ENCODE measurements at places on chromosomes 4 and X. TPM values are rescaled to one million over a fixed set of nuclear protein-coding genes. Genes with fewer than 3 reads are reported as not detected.

GRCh38 chr4:6964858-6965257 is 55.2 kb downstream of the TBC1D14 start:
- no peak for DNase-seq

DNA sequence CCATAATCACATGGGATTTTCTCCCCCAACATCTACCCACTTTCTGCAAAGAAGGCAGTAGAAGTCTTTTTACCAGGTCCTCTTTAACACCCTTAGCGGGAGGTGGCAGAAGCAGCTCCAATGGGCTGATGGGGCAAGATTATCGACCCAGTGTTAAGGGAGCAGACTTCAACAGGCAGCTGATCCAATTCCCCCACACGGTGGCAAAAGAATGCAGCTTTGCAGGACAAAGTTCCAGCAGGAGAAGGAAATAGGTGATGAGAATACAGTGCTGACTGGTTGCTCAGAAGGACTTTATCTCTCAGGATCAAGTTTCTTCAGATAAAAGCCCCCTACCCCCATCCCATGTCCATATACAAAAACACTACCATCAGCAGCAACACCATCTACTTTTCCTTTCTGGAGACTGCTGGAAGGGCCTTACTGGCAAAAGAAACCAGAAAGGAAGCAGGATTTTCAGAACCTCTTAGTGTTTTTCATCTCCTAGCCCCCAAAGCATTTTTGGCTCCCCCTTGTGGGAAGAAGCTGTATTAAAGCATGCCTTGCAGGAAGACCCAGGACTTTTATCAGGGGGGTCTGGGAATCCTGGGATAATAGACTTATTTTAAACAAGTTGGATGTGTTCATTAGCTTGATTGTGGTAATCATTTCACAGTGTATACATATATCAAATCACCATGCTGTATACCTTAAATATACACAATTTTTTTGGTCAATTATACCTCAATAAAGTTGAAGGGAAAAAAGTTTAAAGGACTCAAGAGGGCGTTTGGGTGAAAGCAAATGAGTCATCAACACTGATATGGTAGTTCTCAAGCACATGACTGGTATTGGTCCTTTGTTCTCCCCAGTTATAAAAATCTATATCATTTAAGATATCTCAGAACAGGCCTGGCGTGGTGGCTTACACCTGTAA is 146.4 kb downstream of the GPC3 start:
- no peak for DNase-seq

TKTL1 gene
- 0.27 TPM for polyA plus RNA-seq

CLDN22 gene
- 0.59 TPM for polyA plus RNA-seq

EFHC2 gene
- 8.9 TPM for polyA plus RNA-seq

DUX4 gene
- 0.98 TPM for polyA plus RNA-seq

PPEF2 gene
- not detected for polyA plus RNA-seq

- peak; percentile 65 for DNase-seq
These were observed 26.3 kb downstream of the UTP14A start for GRCh38 chrX:129932016-129932820.

- DNase-seq, result no peak
These were observed 951.2 kb upstream of the DIAPH2 start for GRCh38 chrX:95733426-95733825.

DNA sequence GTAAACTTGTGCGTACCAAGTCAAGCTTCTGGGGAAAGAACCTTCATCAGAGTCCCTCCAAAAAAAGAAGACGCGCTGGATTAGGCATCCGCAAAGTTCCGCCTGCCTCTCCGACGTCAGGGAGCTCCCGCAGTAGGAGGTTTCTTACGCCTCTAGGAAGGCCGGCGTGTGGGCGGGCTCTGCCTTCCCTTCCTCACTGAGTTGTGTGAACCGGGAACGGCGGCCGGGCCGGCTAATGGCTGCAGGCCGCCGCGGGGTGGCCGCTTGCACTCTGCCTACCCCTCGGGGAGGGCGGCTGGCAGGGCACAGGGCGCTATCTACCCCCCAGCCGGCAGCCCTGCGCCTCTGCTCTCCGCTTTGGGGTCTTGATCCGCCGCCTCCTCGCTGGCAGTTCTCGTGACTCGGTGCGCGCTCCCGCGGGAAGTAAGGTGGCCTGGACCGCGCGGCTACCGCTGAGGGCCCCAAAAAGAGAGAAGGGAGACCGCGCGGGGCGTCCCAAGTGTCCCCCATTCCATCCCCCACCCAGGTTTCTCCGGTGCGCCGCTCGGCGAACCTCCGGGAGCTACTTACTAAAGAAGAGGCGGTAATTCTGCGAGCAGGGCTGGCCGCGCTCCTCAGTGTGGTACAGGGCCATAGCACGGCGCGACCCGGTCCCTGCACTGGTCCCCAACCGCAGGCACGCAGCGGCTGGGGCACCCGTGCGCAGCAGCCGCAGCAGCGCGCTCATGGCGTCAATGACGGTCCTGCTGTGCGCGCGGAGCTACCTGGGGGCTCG is at the start of gene PPA2:
PPA2 (minus strand) TSS at position 739 of the 775 bp plus-strand sequence; CDS start at position 727, 12 bp downstream.
- peak; percentile 69 for DNase-seq

GRCh38 chrX:31609130-31609529 is 537.3 kb upstream of the FTHL17 start:
- DNase-seq, result no peak

GRCh38 chr4:2375427-2375826 is 43.0 kb downstream of the ZFYVE28 start:
- DNase-seq, result no peak

GRCh38 chrX:11664211-11665167 is 1.2 kb downstream of the ARHGAP6 start:
- DNase-seq, result no peak

- DNase-seq, result no peak
These were observed 52.7 kb downstream of the STARD8 start for GRCh38 chrX:68699960-68700746.

DNA sequence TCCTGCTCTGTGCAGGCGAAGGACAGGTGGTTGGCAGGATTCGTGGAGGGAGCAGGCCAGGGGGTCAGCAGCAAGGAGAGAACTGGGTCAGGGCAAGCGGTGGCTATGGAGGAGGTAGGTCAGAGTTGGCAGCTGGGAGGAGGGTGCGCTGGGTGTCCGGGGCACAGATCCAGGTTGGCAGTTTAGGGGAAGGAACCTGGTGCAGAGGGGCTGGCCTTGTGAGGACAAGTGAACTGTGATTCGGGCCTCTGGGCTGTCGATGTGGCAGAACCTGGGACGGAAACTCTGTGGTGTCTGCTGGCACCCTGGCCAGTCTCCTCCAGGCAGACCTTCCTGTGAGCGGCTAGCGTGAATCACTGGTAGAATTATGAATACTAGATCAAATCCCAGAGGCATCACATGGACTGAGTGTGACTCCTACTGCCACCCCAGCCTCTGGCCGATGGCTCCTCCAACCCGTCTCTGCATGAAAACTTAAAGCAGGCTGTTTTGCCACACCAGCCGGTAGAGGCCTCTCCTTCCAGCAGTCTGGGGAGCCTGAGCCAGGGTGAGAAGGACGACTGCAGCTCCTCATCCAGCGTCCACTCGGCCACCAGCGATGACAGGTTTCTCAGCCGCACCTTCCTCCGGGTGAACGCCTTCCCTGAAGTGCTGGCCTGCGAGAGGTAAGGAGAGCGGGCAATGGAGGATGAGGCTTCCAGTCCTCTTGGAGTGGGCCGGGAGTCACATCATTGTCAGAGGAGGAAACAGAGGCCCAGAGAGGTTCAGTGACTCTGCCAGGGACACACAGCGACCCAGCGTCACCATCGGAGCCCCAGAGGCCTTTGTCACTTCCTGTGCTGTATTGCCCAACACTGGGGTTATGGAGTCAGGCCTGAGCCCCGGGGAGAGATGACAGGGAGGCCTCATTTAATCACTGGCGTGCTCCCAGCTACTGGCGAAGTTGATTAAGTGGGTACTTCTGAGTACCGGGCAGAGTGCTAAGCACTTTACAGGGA is 20.3 kb downstream of the EVC start:
- no peak for DNase-seq

ANXA5 gene
- 569 TPM for polyA plus RNA-seq

DNA sequence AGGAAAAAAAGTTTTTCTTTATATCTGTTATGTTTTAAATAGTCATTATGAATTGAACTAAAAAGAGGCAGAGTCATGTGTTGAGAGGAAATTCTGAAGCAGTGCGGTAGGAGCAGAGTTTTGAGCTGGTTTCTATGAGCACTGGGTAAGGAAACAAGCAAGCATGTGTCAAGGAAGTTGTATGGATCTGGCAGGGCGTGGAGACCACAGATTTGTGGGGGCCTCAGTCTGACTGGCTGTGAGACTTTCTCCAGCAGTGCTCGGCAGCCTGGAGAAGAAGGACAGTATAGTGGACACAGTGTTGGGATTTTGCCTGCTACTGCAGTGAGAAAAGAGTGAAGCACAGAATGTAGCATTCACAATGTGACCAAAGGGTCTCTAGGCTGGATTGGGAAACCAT is 399.1 kb downstream of the INPP4B start:
- no peak for DNase-seq

GRCh38 chrX:153848325-153848724 is 18.0 kb upstream of the PDZD4 start:
- DNase-seq, result no peak

DNA sequence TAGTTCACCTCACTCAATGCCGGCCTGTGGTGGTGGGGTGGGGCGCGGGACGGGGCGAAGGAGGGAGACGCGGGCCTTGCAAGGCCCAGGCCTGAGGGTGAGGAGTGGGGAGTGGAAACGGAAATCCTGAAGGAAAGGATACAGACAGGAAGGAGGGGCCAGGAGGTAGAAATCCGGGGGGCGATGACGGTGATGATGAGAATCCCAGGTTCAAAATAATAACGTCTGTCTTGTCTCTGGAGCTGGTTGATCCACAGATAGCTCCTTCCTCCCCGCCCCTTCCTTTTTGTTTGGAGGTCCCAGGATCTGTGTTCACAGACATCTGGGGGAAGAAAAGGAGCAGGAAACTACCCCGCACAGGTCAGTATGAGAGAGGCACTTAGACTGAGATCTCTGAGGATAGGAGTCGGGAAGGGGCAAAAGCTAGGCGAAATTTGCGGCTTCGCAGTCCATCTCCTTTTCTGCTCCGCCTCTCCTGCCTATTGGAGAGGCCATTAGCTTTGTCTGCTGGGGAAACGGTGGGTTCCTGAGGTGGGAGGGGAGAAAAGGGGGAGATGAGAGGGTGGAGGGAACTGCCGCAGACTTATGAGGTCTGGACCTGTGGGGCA is 746 bp downstream of the TCEAL7 start:
- no peak for DNase-seq

- no peak for DNase-seq
These were observed 15.1 kb downstream of the TRAPPC2 start for GRCh38 chrX:13719192-13719856.

DMP1 gene
- not detected for polyA plus RNA-seq

- DNase-seq, result no peak
These were observed 11.3 kb downstream of the GPC4 start for GRCh38 chrX:133403984-133404383.

GRCh38 chrX:56600141-56600540 is 36.7 kb downstream of the UBQLN2 start:
- DNase-seq, result no peak
